ENCODE measurements at places on chromosomes 12 and 14.

- no peak for DNase-seq
Measured at GRCh38 chr12:22014783-22015144, 31.3 kb upstream of the CMAS start.

DNA sequence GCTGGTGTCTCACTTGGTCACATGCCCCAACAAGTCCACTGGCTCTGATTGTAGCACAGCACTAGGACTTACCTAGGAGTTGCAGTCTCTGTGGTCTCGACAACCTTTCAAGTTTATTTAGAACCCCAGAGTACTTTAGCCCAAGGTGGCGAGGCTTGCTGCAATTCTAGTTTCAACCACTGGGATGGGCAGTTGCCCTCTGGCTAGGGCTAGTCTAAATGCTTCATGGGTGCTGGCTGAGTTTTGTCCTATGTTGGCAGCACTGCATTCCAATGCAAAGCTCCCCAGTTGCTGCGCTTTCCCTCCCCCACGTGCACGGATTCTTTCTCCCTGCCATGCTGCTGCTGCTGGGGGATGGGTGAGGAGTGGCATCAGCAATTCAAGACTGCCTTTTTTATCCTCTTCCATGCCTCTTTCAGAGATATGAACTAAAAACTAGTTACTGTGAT, 207.9 kb downstream of the SYNE2 start:
- no peak for DNase-seq

DNA sequence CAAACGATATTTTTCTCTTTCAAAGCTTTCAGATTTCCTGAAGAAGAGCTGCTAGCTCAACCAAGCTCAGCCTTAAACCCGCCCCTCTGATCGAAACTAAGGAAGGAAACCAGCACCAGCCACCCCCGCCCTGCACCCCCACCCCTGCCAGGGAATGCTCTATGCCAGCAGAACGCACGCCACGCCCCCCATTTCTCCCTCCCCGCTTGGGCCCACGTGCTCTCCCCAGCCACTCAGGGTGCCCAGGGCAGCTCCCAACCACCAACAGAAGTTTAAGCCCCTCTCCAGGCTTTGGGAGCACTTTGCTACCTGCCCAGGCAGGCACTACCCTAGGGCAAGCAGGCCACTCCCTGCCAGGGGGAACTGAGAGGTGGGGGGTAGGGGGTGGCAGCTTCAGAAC, 18.8 kb upstream of the KRT78 start:
- DNase-seq = no peak

DNA sequence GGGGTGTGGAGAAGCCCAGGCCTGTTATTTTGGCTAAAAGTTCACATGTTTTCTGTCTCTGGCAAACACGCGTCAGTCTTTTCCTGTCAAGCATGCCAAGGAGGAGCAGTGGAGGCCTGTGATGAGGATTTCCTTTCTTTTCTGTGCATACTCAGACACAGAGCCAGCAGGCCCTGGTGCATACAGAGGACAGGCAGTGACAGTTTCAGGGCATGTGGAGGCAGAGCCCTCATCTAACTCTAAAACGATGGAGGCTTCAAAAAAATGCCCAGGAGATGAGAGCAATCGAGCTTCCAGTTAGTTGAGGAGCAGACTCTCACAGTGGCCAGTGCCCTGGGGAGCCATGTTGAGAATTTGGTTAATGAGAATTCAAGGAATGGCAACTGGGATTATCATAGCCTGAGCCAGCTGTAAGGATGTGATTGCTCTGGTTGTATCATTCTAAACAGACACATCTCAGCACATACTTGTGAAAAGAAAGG, 66.5 kb downstream of the TRAFD1 start:
- DNase-seq = no peak

DNA sequence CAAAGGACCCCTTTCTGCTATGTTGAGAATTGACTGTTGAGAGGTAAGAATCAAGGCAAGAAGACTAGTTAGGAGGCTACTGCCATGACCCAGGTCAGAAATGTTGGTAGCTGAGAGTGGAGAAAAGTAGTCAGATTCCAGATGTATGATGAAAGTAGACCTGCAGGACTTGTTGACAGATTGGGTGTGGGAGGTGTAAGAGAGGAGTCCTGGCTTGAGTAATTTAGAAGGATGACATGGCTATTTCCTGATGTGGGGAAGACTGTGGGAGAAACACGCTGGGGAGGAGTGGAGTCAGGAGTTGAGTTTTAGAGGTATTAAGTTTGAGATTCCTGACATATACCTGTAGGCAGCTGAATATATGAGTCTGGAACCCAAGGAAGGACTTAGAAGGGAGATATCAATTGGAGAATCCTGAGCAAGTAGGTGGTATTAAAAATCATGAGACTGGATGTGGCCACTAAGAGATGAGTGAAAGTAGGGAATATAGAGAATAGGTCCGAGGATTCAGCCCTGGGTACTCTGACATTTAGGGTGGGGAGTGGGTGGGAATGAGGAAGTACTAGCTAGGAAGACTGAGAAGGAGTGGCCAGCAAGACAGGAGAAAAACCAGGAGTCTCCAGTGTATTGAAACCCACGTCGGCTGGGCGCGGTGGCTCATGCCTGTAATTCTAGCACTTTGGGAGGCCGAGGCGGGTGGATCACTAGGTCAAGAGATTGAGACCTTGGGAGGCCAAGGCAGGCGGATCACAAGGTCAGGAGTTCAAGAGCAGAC, 12.6 kb upstream of the DDX47 start:
- no peak for DNase-seq

DNA sequence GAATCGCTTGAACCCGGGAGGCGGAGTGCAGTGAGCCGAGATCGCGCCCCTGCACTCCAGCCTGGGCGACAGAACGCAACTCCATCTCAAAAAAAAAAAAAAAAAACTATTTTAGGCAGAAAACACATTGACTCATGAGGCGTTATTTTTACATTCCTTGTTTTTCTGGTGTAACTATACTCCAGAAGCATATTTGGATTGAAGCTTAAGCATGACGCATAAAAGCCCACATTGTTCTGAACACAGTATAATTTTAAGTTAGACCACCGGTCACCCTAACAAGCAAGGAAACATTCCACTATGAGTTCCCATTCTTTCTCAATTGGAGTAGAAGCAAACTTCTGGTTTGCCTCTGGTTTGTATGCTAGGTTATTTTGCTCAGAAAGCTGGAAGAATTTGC, 173.0 kb downstream of the MYRFL start:
- no peak for DNase-seq

DNA sequence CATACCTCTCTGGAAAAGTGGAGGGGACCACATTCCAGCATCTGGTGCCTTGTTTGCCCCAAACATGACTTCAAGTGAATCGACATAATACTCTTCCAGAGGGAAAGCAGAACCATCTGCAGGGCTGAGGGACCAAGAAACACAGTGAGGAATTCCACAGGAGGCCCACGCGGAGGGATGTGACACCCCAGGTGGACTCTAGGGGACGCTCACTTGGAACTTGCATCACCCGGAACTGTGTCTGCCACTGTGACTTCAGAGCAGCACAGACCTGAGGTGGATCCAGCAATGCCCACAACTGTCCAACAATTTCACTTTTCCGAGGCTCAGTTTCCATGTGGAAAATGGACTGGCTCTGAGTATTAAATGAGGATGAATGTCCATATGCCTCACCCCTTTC, 14.3 kb upstream of the CLMN start:
- DNase-seq = no peak

- DNase-seq = no peak
Measured at GRCh38 chr12:6751767-6752166, 1.2 kb downstream of the MLF2 start.

- DNase-seq = no peak
Measured at GRCh38 chr14:61940666-61941420, 178.6 kb downstream of the SNAPC1 start.

DNA sequence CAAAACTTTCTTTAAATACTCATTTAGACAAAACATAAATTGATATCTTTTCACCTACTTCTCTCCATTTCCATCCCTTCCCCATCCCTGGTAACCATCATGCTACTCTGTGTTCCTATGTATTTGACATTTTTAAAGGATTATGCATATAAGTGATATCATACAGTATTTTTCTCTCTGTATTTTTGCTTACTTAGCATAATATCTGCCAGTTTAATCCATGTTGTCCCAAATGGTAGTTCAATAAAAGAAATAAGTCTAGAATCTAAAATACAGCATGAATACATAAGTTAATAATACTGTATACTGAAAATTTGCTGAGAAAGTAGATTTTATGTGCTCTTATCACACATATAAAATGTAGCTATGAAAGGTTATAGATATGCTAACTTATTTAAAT, 190.3 kb upstream of the NAV3 start:
- DNase-seq = no peak
